Kidney epithelial cell (primary cell): ENCODE measurements at places on chromosomes 11 and 22. TPM values are rescaled to one million over a fixed set of nuclear protein-coding genes. Genes with fewer than 3 reads are reported as not detected.

The ISX gene
- total RNA-seq: not detected in 2 replicates

The ART1 gene
- not detected in 2 replicates for total RNA-seq

DNA sequence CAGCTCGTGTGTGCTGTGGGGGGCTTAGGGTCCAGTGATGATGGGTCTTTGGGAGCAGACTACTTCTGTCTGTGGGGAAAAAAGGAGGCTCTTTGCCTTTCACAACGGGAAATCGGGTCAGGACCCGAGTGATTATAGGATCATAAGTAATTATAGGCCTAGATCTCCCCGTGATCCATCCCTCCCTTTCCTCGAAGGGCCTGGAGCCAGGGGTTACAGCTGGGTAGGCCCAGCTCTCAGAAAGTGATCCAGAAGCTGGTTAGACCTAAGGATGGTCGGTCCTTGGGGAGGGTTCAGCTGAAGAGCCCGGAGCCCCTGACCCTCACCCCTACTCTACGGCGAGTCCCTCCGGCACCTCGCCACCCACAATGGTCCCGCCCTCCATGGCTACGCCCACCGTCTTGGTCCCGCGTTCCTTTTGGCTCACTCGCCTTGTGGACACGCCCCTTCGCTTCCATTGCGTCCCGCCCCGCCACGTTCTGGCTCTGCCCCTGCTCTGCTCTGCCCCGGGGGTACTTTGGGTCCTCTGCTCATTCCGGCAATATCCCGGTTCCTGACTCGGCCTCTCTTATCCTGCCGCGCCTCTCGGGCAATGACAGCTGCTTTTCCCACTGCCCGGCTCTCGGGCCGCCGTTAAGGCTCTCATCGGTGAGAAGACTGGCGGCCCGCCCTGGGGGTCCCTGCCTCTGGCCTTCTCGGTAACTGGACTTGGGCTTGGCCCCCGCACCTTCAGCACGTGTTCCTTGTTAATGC lies 5.0 kb downstream of the IGSF22 start:
- DNase-seq: no peak

DNA sequence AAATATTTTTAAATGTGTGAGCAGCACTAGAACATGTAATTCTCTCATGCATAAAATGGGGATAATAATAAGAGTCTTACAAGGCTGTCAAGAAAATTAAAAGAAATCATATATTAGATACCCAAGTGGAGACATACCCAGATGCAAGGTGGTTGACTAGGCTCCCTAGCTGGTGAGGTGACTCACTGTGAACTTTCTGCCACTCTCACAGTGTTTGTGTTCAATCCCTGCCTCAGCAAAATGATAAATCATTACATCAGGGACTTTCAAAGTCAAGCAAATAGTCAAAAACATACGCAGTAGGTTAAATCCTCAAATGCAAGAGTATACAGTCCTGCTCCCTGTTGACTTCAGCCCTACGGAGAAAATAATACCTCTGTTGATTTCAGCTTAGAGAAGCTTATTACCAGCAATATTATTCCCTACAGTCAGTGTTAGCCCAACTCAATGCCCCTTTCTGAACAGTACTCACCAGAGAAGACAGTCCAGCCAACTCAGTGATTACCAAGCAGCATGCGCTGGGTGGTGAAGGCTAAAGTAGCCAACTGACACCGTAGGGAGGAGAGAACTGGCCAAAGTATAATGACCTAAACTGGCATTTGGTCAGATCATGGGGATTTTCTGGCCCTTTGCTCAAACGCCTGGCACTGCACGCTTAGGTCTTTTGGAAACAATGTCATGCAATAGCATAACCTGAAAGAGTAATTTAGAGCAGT lies 73.1 kb upstream of the BARX2 start:
- no peak for DNase-seq

DNA sequence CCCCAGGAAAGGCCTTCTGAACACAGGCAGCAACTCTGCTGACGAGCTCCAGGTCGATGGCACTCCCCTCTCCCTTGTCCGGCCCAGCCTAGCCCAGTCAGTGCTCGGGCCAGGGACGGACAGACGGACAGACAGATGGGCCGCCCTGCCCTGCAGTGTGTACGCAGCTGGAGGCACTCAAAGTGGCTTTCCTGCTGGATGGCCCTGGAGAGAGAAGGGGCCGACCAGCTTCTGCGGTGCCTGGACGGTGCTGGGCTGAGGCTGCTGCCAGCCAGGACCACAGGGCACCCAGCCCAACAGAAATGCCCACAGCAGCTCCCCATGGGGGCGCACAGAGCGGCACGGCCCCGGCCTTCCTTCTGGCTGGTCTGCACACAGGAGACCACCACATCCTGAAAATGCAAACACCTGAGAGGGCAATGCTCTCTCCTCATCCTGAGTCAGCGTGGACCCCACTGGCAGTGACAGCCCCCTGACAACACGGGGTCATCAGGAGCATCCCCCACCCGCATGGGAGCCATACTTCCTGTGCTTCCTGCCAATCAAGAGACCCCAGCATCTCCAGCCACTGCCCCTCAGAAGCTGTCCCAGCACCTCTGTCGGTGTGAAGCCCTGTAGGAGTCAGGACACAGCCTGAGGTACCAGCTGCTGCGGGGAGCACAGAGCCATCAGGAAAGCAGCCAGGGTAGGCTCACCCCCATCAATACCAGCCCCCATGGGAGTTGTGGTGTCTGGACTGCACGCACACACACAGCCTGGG lies 692 bp upstream of the MOB2 start:
- DNase-seq: no peak
